ENCODE measurements at places on chromosomes 1 and 21.
A peak's percentile ranks its signal among the peaks of the same experiment; 100 is the strongest.

DNA sequence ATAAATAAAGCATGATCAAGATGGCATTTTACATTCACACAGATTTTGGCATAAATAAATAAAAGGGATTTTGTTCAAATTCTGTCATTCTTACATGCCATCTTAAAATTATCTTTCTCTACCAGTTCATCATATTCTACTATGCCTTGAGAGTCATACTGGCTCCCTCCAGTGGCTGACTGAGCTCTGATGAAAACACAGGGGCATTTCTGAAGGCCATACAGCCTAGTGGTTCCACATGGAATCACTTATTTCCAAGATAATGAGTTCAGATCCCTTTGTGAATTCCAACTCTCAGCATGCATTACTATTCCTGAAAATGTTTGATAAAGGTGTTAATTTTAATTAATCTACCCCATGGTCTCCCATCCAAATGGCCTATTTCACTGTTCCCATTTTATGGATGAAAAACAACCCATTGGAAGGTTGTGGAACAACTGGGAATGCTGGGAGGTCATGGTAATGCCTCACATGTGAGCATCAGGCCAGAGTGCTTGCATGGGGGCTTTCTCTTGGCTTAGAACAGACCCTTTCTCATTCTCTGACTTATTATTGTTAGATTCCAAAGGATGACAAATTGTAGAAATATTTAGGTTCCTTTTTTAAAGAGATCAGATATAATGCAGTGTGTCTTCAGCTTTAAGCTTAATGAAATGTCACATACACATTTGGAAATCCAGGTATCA lies 622.4 kb upstream of the PKN2 start:
- peak; percentile 34 for DNase-seq

GRCh38 chr21:36643374-36644250 lies 55.3 kb upstream of the SIM2 start:
- no peak for DNase-seq

DNA sequence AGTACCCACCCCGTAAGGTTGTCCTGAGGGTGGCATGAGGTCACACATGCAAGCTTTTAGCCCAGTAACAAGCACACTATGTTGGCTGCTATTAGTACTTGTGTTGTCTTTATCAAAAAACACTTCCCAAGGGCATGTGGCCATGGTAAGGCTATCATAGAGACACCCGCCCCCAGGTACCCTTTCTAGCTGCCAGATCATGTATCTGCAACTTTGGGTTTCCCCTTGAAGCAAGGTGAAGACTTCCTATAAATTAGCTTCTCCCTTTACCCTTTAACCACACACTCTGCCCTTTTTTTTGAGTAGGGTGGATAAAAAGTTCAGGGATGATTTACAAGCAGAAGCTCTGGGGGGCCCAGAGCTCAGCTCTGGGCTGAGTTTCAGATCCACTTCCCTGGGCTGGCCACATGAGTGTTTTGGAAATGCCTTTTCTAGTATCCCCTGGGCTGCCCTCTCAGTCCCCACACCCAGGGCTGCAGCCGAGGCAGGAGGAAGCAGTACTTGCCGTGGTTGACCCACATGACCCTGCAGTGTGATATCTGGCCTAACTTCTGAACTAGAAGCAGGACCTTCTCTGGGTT lies 2.0 kb downstream of the ZDHHC18 start:
- no peak for DNase-seq

DNA sequence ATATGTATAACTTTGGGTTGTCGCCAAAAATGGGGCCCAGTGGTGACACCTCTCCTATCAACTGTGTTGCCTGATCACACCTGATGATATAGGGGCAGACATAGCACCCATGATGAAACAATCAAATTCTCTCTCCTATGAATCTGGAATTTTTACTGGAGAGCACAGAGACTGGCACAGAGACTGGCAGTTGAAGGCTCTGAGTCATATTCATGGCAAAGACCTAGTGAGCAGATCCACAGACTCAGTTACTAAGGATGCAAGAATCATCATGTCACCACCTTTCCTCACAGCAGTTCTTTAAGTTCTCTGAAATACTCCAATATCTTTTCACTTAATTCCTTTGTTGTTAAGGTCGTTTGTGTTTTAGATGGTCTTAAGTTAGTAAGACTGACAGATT lies 60.0 kb downstream of the APCS start:
- no peak for DNase-seq

DNA sequence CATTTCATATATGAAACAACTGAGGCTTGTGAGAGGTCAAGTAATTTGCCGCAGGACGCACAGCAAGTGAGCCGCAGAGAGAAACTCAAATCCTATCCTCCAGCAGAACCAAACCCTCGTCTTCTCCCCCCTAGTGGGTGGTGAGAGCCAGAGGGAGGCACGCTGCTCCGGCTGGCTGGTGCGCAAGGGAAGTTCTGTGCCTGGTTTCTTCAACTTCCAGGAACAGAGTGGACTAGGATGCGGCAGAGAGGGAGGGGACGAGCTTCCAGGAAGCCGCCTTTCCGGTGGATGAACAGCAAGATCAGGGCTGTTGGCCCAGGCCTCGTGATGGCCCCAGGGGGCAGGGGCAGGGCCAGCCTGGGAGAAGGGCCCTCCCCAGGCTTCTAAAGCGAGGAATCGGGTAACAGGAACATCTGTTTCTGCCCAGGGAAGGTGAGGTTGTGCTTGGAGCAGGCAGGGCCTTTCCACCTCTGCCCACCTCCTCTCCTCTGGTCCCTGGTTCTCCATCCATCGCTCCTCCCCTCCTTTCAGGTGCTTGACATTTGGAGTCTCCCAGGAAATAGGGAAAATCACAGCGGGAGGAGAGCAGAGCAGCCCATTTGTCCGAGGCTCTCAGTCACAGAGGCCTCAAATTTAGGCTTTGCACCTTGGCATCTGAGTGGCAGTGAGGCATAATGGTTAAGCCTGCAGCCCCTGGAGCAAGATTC lies 16.8 kb upstream of the PDIK1L start:
- peak; percentile 55 for DNase-seq

- no peak for DNase-seq
Measured at GRCh38 chr1:185442050-185442449, 125.0 kb upstream of the IVNS1ABP start.

- no peak for DNase-seq
Measured at GRCh38 chr1:83641206-83641658, 357.7 kb downstream of the TTLL7 start.

- no peak for DNase-seq
Measured at GRCh38 chr1:93821423-93822144, 57.4 kb downstream of the DNTTIP2 start.

- DNase-seq, result no peak
Measured at GRCh38 chr1:62800825-62801306, 16.9 kb downstream of the ATG4C start.

- no peak for DNase-seq
Measured at GRCh38 chr1:247079141-247079874, 697 bp upstream of the ZNF670 start.

DNA sequence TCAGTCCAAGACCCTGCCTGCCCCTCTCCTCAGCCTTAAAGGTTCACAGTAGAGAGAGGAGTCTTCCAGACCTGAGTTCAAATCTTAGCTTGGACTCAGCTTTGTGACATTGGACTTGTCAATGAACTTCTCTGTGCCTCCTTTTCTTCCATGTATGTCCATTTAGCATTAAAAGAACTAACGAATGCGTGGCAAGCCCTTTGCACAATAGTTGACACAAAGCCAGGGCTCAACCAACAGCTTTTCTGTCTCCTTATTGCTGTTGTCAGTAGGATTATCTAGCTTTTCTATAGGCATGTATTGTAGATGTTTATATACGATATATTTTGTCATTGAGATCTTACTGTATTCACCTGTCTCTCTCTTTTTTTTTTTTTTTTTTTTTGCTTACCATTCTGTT lies 450.8 kb downstream of the PTPRU start:
- DNase-seq, result no peak

DNA sequence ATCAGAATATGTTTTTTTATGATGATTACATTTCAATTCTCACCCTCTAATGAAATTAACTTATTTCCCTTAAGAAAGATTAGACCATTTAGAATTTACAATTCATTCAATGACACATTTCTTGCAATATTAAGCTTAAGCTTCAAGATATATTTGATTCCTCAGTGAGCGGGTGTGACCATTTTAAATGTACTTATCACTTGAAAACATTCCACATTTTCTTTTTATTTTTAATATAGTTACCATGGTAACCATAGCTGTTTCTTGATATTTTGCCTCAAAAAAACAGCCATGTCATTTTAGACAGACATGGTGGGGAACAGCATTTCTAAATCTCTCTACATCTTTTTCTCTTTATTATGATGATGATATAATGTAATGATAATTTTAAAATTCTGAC lies 1029.0 kb upstream of the B3GALT2 start:
- DNase-seq, result no peak

- no peak for DNase-seq
Measured at GRCh38 chr1:169696273-169697100, 14.9 kb downstream of the SELL start.

DNA sequence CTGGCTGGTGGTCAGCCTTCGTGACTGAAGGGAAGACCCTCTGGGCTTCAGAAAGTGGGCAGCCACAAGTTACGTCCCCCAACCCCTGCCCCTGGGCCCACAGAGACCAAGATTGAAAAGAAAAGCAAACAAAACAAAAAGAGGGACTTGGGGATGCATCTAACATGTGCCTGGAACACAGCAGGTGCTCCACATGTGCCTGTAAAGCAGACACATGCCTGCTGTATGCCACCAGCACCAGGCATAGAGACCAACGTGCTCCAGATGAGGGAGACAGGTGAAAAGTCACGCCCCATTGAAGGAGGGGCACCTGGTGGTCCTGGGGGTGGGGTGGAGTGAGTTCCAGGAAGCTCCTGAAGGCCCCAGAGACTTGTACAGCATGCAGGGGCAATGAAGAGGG lies 11.9 kb downstream of the CDK18 start:
- no peak for DNase-seq

- DNase-seq, result no peak
Measured at GRCh38 chr1:47875831-47876586, 121.2 kb downstream of the TRABD2B start.

DNA sequence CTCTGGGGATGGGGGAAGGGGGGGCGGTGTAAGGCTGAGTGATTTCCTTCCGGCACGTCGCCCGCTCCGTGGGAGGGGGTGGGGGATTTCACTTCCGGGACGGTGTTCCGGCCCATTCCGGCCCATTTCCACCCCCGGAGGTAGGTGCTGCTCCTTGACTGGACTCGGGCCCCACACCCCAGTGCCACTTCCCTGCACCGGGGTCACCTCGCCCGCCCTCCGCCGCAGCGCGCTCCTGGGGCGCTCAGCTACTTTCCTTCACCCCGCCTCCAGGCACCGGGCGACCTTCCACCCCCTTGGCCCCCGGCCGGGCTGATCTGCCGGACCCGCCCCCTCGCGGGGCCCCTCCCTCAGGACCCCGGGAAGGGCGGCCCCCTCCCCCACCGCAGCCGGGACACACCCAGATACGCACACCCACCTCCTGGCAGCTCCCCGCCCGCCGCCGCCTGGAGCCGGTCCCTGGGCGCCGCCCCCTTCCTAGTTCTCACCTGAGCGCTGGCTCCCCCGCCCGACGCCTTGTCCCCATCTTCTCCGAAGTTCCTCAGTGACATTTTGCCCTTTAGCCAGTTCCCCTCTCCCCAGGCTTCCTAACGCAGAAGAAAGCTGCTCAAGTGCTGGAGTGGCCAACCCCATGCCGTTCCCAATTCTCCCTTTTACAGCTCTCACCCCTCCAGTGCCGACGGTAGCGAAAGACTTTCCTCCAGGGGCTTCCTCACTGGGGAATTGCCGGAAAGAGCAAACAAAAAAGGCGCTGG lies at the start of gene ZBTB37:
Gene ZBTB37 (plus strand): TSS at position 115 of the 755 bp plus-strand sequence. CDS start 1,846 bp downstream, outside the sequence.
- DNase-seq, result peak; percentile 93

- DNase-seq, result no peak
Measured at GRCh38 chr1:51217101-51217500, 19.0 kb upstream of the RNF11 start.

- no peak for DNase-seq
Measured at GRCh38 chr21:36059823-36060158, 535 bp downstream of the SETD4 start.

DNA sequence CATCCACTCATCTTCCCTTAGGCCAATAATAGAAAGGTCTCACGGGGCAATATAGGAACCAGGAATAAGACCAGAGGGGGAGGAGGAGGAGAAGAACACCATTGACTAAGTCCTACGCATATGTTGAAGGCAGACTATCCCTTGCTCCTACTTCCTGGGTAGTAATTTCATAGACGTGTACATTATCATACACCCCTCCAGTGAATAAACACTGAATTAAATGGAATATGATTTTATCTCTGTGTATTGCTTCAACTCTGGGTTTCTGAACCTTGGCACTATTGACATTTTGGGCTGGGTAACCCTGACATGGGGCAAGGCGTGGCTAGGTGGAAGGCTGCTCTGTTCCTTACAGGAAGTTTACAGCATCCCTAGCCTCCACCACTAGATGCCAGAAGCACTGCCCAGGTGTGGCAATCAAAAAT lies 17.3 kb upstream of the FHAD1 start:
- no peak for DNase-seq

- DNase-seq, result no peak
Measured at GRCh38 chr1:192907545-192908243, 98.9 kb downstream of the RGS2 start.

Data from femur (tissue), 1 donor.